Upper lobe of right lung (tissue), 1 donor: ENCODE measurements at places on chromosomes 2 and 18. TPM values are rescaled to one million over a fixed set of nuclear protein-coding genes. Genes with fewer than 3 reads are reported as not detected.

SH3RF3 gene
- 7.4 TPM for total RNA-seq

DNA sequence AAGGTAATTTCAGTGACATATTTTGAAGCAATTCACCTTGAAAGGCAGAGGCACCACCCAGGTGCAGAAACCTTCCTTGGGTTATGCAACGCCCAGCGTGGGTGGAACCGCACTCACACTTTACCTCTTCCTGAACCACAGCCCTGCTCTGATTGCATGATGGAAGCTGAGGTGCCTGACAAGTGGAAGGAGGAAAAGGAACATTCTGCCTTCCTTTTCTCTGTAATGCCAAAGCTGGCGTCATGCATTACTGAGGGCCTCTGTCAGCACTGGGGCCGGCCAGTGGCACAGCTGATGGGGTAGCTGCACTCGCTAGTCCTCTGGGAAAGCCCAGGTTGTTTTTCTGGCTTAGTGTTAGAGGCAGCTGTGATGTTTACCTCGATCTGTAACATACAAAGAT, 266.5 kb downstream of the NEDD4L start:
- H3K36me3 ChIP-seq, result no peaks in the 10 kb centered on the region
- H3K4me3 ChIP-seq, result no peak overlapping the region
- no peaks in the 10 kb centered on the region for H3K27me3 ChIP-seq
- peaks cover 29% of the 10 kb centered on the region for H3K4me1 ChIP-seq
- DNase-seq, result peak; percentile 91
- peak overlapping the region; percentile 79 for H3K27ac ChIP-seq

CCDC141 gene
- 25.7 TPM for total RNA-seq

SERPINB12 gene
- total RNA-seq, result not detected

- peaks cover 4% of the 10 kb centered on the region for H3K4me1 ChIP-seq
- no peak overlapping the region for H3K4me3 ChIP-seq
- no peak overlapping the region for H3K27ac ChIP-seq
- no peaks in the 10 kb centered on the region for H3K27me3 ChIP-seq
Measured at GRCh38 chr2:84830095-84830494, 50.8 kb downstream of the TRABD2A start.

STPG4 gene
- total RNA-seq, result not detected

DNA sequence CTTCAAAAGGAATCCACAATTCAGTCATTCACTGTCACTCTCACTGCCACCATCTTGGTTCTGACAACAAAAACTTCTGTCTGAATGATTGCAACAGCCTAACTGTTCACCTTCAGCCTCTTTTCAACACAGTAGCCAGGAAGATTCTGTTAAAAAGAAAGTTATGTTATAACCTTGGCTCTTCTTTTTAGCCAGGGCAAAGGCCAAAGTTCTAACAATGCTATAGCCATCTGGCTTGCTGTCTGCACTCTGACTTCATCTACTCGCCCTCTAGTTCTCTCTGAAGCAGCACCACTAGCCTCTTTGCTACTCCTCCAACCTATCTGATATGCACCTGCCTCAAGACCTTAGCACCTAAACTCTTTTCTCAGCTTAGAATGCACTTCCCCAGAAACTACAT, 158.5 kb downstream of the ZNF385B start:
- DNase-seq, result no peak
- no peak overlapping the region for H3K4me3 ChIP-seq
- no peaks in the 10 kb centered on the region for H3K36me3 ChIP-seq
- no peaks in the 10 kb centered on the region for H3K27me3 ChIP-seq

DNA sequence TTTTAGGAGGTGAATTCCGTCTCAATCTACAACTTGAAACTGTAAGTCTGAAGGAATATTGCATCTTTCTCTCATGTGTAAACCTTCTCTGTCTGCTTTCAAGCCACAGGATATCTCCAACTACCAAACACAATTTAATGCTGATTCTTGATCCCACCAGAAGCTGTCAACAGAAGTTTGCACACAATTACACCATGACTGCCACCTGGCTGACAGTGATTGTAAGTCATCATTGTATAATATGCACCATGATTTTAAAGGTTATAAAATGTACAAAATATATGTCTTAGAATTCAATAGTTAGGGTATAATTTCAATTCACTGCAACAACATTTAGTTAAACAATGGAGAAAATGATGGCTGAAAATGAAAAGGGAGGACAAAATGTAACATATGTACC, 18.4 kb downstream of the PREPL start:
- peaks cover 79% of the 10 kb centered on the region for H3K36me3 ChIP-seq
- H3K4me3 ChIP-seq, result no peak overlapping the region
- H3K27me3 ChIP-seq, result no peaks in the 10 kb centered on the region
- no peak for DNase-seq

DSG3 gene
- 0.12 TPM for total RNA-seq

OTOS gene
- total RNA-seq, result not detected

LONRF2 gene
- 4.2 TPM for total RNA-seq

ANKRD62 gene
- 0.12 TPM for total RNA-seq

GRCh38 chr2:86445436-86445835, 4.3 kb downstream of the KDM3A start:
- no peak for DNase-seq
- H3K27ac ChIP-seq, result no peak overlapping the region
- no peaks in the 10 kb centered on the region for H3K27me3 ChIP-seq
- no peak overlapping the region for H3K4me3 ChIP-seq
- peaks cover 34% of the 10 kb centered on the region for H3K36me3 ChIP-seq

DNA sequence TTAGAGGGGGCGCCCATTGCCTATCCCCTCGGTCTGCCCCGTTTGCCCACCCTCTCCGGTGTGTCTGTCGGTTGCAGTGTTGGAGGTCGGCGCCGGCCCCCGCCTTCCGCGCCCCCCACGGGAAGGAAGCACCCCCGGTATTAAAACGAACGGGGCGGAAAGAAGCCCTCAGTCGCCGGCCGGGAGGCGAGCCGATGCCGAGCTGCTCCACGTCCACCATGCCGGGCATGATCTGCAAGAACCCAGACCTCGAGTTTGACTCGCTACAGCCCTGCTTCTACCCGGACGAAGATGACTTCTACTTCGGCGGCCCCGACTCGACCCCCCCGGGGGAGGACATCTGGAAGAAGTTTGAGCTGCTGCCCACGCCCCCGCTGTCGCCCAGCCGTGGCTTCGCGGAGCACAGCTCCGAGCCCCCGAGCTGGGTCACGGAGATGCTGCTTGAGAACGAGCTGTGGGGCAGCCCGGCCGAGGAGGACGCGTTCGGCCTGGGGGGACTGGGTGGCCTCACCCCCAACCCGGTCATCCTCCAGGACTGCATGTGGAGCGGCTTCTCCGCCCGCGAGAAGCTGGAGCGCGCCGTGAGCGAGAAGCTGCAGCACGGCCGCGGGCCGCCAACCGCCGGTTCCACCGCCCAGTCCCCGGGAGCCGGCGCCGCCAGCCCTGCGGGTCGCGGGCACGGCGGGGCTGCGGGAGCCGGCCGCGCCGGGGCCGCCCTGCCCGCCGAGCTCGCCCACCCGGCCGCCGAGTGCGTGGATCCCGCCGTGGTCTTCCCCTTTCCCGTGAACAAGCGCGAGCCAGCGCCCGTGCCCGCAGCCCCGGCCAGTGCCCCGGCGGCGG, 1.7 kb downstream of the MYCN start:
- H3K27ac ChIP-seq, result no peak overlapping the region
- H3K27me3 ChIP-seq, result peaks cover 49% of the 10 kb centered on the region
- no peak for DNase-seq
- peak overlapping the region; percentile 52 for H3K4me3 ChIP-seq

CRYBA2 gene
- total RNA-seq, result not detected

- H3K27ac ChIP-seq, result peak overlapping the region; percentile 90
- peak overlapping the region; percentile 87 for H3K4me3 ChIP-seq
- H3K4me1 ChIP-seq, result peaks cover 19% of the 10 kb centered on the region
- no peaks in the 10 kb centered on the region for H3K36me3 ChIP-seq
Measured at GRCh38 chr2:227324642-227324994, 433 bp upstream of the MFF start.

CDK15 gene
- 6.0 TPM for total RNA-seq

RTP5 gene
- not detected for total RNA-seq

- H3K4me1 ChIP-seq, result no peaks in the 10 kb centered on the region
- H3K4me3 ChIP-seq, result no peak overlapping the region
- H3K27ac ChIP-seq, result no peak overlapping the region
- no peak for DNase-seq
- no peaks in the 10 kb centered on the region for H3K36me3 ChIP-seq
Measured at GRCh38 chr2:232666051-232666805, 30.9 kb upstream of the GIGYF2 start.

ITGB6 gene
- 109 TPM for total RNA-seq

GRCh38 chr18:57122936-57123510, 23.9 kb upstream of the BOD1L2 start:
- H3K4me3 ChIP-seq, result no peak overlapping the region
- no peaks in the 10 kb centered on the region for H3K4me1 ChIP-seq
- H3K27ac ChIP-seq, result no peak overlapping the region
- H3K36me3 ChIP-seq, result no peaks in the 10 kb centered on the region

NYAP2 gene
- total RNA-seq, result 0.93 TPM

SPATA3 gene
- not detected for total RNA-seq

- H3K36me3 ChIP-seq, result no peaks in the 10 kb centered on the region
- H3K4me1 ChIP-seq, result peaks cover 3% of the 10 kb centered on the region
- H3K27me3 ChIP-seq, result no peaks in the 10 kb centered on the region
- DNase-seq, result peak; percentile 32
Measured at GRCh38 chr2:1738646-1739302, 5.5 kb downstream of the PXDN start.

- no peak overlapping the region for H3K4me3 ChIP-seq
- no peaks in the 10 kb centered on the region for H3K4me1 ChIP-seq
- H3K36me3 ChIP-seq, result no peaks in the 10 kb centered on the region
- no peak for DNase-seq
Measured at GRCh38 chr2:151630372-151630771, 103.9 kb downstream of the NEB start.

GRCh38 chr18:51569561-51569960, 372.1 kb upstream of the MEX3C start:
- no peaks in the 10 kb centered on the region for H3K4me1 ChIP-seq
- H3K4me3 ChIP-seq, result no peak overlapping the region
- DNase-seq, result no peak
- H3K36me3 ChIP-seq, result no peaks in the 10 kb centered on the region
- no peaks in the 10 kb centered on the region for H3K27me3 ChIP-seq

AFF3 gene
- total RNA-seq, result 44.6 TPM

SERPINB11 gene
- not detected for total RNA-seq

- H3K4me1 ChIP-seq, result no peaks in the 10 kb centered on the region
- DNase-seq, result no peak
- H3K27ac ChIP-seq, result no peak overlapping the region
- H3K27me3 ChIP-seq, result no peaks in the 10 kb centered on the region
Measured at GRCh38 chr18:37322492-37323035, 243.0 kb downstream of the CELF4 start.

DNA sequence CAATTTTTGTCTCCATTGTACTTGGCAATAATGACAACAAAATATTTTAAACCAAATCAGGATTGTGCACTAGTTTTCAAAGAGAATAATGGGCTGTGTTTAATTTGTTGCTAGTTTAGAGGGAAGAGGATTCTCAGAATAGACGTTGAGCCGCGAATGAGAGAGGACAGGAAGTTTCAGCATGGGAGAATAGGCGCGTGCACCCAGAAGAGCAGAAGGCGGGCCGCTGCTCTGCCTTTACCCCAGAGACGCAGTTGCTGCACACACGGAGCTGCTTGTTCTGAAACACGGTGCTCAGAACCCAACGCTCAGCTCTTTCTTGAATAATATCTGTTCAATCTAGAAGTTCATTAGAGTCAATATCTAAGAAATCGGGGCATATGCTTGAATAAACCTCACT, 223.4 kb downstream of the MYT1L start:
- no peaks in the 10 kb centered on the region for H3K4me1 ChIP-seq
- H3K27me3 ChIP-seq, result no peaks in the 10 kb centered on the region
- H3K36me3 ChIP-seq, result no peaks in the 10 kb centered on the region
- no peak for DNase-seq
- H3K4me3 ChIP-seq, result no peak overlapping the region

ASB18 gene
- total RNA-seq, result not detected

TMEM17 gene
- total RNA-seq, result 2.0 TPM

CPO gene
- not detected for total RNA-seq

GRCh38 chr2:174678395-174678794, 80.8 kb upstream of the WIPF1 start:
- H3K27ac ChIP-seq, result no peak overlapping the region
- no peak overlapping the region for H3K4me3 ChIP-seq
- no peaks in the 10 kb centered on the region for H3K4me1 ChIP-seq
- DNase-seq, result no peak

- no peak overlapping the region for H3K4me3 ChIP-seq
- peaks cover 13% of the 10 kb centered on the region for H3K4me1 ChIP-seq
- H3K36me3 ChIP-seq, result no peaks in the 10 kb centered on the region
- H3K27ac ChIP-seq, result no peak overlapping the region
- no peak for DNase-seq
Measured at GRCh38 chr2:241842067-241842415, 16.7 kb downstream of the PDCD1 start.

GRCh38 chr18:57267368-57267925, 84.9 kb upstream of the ST8SIA3 start:
- H3K4me3 ChIP-seq, result no peak overlapping the region
- DNase-seq, result no peak
- no peak overlapping the region for H3K27ac ChIP-seq
- H3K27me3 ChIP-seq, result no peaks in the 10 kb centered on the region

- H3K27me3 ChIP-seq, result no peaks in the 10 kb centered on the region
- H3K27ac ChIP-seq, result no peak overlapping the region
- H3K4me3 ChIP-seq, result no peak overlapping the region
- H3K36me3 ChIP-seq, result no peaks in the 10 kb centered on the region
- no peak for DNase-seq
Measured at GRCh38 chr18:7980136-7980535, 413.0 kb downstream of the PTPRM start.

DNA sequence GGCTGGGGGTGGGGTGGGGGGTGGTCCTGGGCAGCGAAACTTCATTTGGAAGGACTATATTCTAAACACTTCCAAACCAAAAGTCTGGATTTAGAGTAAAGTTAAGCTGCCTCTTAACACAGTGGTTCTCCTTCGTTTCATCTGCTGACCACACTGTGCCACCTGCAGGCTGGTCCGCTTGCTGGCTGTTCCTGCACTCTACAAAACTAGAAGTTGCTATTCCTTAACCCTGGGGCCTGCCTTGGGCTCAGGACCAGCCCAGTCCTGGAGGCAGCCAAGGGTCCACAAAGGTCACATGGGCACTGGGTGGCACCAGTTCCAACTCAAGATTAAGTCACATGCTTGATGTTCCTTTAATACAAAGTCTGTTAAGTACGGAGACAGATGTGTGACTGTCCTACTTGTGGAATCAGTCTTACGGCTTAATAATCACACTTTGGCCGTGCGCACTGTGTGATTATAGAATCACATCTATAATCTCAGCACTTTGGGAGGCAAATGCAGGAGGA, 195.4 kb downstream of the FAM210A start:
- H3K27ac ChIP-seq, result no peak overlapping the region
- no peaks in the 10 kb centered on the region for H3K4me1 ChIP-seq
- H3K4me3 ChIP-seq, result no peak overlapping the region

GRCh38 chr18:3663870-3664512, 214.0 kb downstream of the TGIF1 start:
- H3K36me3 ChIP-seq, result no peaks in the 10 kb centered on the region
- H3K4me3 ChIP-seq, result no peak overlapping the region
- no peaks in the 10 kb centered on the region for H3K27me3 ChIP-seq
- H3K27ac ChIP-seq, result no peak overlapping the region
- peaks cover 12% of the 10 kb centered on the region for H3K4me1 ChIP-seq
- no peak for DNase-seq
